ENCODE measurements at places on chromosomes 7 and 10.
A peak's percentile ranks its signal among the peaks of the same experiment; 100 is the strongest.

DNA sequence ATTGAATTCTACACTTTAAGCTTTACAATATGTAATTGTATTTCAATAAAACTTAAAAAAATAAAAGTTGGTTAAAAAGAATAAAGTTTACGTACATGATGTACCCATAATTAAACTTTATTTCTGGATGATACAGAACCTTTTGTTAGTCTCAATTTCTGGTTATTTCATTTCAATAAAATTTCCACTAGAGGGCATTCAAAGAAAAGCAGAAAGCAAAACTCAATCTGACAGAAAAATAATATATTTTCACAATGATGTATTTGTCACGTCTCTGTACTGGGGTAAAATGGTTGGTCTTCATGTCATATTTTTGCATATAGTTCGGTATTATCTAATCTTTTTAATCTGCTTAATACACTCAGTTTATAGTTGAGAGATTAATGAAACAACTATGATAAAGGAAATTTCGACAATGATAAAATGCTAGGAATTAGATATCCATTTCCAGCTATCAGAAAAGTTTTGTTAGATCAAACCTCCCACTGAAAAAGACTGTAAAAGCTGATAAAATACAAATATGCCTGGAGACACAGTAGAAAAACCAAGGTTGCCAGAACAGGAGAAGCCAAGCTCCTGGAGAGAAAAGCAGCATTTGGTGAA is 27.4 kb downstream of the ASZ1 start:
- DNase-seq = peak; percentile 45

DNA sequence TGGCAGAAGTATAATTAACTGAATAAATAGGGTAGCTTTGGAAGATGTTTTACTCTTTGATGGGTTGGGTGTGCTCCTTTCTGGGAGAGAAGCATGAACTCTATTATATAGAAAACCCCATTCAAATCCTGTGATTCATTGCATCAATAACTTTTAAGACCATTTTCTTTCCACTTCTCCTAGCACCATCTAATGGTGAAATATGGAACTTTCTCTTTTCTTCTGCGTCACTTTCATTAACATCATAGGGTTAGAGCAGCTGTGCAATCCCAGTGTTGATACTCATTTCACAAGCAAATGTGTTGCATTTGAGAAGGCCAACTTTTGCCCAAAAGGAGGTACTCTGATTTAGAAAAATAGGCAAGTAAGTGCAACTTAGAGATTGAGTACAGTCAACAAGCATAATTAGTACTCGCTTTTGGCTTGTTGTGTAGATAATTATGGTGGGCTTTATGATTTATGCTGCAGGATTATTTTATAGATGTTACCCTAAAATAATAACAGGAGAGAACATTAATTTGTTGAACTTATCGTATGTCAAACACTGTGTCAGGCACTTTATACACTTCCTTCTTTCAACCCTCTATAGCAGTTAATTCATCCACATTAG is 92.9 kb downstream of the CPED1 start:
- DNase-seq = peak; percentile 83

DNA sequence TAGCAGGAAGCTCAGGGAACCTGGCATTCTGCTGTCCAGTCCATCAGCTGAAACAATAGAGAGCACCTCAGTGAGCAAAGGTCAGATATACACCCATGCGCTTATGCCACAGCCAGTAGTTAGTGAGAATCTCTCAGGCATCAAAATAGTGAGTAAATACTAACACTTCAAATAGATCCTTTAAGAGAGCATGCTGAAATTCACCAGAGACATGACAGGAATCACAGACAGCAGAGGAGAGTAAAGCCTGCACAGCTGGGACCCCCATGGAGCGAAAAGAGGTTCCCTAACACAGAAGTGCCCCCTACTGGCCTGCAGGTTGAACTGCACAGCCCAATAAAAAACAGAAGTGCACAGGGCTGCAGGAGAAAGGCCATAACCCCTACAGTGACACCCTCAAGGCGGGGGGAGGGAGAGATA is 57.6 kb upstream of the ANTXRL start:
- DNase-seq = peak; percentile 38

DNA sequence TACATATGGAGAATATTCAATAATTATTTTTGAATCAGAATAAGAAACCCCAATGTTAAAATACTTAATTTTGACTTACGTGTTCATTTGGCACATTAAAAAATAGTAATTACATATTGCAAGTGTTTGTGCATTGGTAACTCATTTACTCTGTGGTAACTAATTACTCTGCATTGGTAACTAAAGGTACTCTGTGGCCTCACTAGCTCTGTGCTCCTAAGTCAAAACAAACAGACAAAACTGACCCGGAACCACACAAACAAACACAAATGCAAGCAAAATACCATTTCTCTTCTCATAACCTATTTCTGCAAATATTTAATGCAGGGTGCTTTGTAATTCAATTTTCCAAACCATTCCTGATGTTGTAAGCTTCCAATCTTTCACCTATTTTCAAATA is 1244.3 kb downstream of the REEP3 start:
- no peak for DNase-seq

DNA sequence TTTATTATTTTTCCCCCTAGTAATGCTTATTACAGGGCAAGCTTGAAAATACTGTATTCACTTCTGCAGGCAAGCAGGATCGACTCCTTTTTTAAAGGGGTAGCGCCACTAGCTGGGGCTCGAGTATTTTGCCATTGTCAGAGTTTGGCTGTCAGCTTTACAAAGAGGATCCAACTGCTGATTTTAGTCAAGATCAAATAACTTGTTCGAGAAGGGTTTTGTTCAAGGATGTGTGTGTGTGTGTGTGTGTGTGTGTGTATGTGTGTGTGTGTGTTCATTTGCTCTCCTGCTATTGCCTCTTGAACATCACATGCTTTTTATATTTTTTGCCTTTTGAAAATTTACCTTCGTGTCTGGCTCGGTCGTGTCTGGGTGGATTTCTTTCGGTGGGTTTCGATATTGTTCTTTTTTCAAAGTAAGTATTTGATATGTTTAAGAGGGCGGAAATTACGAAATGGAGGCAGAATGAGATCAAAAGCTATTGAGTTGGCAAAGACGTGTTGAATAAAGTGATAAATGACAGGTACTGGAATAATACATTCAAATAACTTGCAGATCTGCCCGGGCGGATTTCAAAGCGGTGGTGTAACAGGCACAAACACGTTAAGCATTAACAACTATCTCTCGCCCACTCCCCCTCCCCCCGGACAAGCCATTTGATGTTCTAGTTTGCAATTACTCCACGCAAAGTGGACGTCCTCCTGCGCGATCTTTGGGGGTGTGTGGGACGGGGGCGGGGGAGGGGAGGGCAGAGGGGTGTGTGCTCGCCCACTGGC is 1.1 kb downstream of the ARID5B start:
- peak; percentile 77 for DNase-seq

GRCh38 chr10:72796042-72796441 is 97.5 kb upstream of the OIT3 start:
- peak; percentile 50 for DNase-seq

GRCh38 chr7:44703921-44704320 is 44.7 kb upstream of the ZMIZ2 start:
- no peak for DNase-seq

- DNase-seq = no peak
Measured at GRCh38 chr10:118793545-118793944, 38.8 kb upstream of the CACUL1 start.

DNA sequence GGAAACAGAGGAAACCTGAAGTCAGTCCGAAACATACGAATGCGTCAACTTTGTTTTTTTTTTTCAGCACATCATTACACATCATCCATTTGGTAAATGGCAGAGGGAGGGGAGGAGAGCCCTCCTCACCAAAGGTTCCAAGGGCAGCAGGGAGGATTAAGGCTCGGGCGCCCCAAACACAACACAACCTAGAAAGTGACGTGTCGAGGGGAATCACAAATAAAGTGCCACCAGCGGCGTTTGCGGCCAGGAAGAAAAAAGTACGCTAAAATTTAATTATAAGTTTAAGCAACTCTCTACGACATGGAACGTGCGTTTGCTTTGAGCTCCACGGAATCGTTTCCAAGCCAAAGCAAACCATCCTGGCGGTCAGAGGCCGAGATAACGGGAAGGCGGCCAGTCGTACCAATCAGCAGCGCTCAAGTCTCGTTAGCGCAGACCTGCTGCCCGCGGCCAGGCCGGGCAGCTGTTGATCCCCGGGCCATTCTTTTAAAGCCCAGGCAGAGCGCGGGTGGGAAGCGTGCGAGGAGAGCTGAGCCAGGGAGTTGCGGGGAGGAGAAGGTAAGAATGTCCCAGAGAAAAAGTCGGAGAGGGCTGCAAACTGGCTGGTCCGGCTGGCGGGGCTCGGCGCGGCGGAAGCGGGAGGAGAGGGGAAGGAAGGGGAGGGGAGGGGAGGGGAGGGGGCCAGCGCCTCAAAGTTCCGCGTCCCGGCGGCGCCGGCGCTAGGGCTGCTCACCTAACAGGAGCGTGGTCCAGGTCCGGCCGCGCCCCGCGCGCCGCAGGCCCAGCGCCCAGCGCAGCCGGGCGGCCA is 719 bp downstream of the DPY19L1 start:
- peak; percentile 83 for DNase-seq

- DNase-seq = peak; percentile 71
Measured at GRCh38 chr10:51683031-51683691, 16.2 kb downstream of the CSTF2T start.

DNA sequence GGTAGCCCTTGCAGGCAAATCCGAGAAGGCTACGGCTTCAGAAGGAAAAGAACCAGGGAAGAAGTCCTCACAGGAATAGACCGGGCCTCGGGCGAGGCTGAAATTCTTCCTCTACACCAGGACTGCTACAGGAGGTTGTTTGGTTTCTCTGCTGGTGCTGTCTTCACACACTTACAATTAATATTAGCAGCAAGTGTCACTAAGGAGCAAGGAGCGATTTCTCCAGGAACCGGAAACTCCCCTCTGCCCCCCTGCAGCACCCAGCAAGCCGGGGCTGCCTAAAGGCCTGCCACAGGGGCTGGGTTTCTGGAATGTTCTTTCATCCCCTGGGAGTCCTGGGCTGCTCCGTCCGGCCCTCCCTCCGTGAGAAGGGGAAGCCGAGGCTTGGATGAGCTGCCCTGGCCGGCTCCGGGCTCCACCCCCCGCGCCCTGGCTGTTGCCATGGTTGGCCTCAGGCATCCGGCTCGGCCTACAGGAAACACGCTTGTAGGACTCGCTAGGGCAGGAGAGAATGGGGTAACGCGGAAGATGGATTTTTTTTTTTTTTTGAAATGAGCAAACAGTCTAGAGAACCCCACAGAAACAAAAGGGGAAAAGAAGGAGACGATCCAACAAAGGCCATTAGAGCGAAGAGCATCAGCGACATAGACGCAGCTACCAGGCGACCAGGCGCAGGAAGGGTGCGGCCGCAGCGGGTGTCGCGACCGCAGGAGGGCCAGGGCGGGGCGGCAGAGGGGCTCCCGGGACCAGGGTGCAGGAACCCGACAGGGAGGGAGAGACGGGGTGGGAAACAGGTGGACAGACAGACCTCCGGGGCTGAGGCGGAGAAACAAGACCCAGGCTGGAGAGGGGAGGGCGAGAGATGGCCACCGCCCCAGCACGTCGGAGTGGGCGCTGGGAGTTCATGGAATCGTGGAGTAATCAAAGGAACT is 33.0 kb downstream of the EN2 start:
- DNase-seq = peak; percentile 57

DNA sequence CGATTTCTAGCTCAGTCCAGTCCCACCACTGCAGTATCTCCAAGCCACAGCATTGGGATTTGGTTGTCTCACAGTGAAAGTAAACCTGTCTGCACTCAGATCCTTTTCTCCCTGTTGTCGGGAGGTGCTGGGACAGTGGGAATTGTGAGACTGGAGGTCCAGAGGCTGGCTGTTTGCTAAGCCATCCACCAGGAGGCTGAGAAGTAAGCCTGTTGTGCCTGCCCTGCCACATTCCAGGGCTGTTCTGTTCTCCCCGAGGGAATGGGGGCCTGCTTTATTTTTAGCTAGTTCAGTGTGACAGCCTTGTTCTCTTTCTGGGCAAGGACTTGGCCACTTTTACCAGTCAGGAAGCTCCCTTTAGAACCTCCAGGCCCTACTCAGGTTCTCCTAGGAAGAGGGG is 54.9 kb downstream of the HK1 start:
- DNase-seq = peak; percentile 50

GRCh38 chr7:97401398-97401797 is 283.9 kb downstream of the SDHAF3 start:
- no peak for DNase-seq

- no peak for DNase-seq
Measured at GRCh38 chr7:2141651-2142050, 91.1 kb downstream of the MAD1L1 start.

DNA sequence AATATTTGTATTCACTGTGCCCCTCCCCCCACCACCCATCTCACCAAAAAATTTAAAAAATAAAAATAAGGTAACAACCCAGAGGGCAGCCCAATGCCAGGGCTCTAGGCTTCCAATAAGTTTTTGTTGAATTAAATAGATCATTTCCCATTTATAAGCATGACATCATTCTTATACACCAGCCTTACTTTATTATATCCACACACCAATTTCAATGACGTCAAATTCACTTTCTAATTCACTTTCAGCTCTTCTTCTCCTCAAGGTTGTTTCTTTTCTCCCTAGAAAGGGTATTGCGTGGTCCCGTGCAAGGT is 1.2 kb upstream of the DKK1 start:
- DNase-seq = peak; percentile 24

DNA sequence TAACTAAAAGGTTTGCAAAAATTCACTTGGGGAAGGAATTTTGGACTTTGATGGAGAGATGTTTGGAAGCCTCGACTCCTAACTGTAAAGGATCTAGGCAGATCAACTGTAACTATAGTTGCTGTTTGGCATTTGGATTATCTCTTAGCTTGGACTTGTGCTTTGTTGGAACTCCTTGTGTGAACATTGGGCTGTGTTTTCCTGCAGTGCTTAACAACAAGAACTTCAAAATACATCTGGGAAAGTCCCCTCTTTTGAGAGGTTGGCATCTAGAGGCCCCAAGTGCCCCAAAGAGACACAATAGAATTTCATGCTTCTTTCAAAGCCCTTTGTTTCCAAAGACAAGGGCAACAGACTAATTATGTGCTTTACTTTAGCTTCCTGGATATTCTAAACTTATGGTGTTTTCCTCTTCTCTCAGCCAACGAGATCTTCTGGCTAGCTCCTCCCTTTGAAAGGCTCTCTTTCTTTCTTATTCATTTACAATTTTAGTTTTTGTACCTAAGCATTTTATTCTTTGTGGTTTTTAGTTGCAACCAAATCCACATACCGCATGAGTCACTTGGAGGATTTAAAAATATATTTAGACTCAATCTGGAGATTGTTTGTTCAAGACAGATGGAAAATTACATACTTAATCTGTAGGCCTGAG is 11.6 kb downstream of the ABCA13 start:
- peak; percentile 65 for DNase-seq

- peak; percentile 60 for DNase-seq
Measured at GRCh38 chr7:107446988-107447387, 22.9 kb upstream of the GPR22 start.

- DNase-seq = no peak
Measured at GRCh38 chr7:138223402-138223879, 147.2 kb downstream of the AKR1D1 start.
